Uterus (tissue), 4 donors: ENCODE measurements at places on chromosomes 2 and 18. TPM values are rescaled to one million over a fixed set of nuclear protein-coding genes. Genes with fewer than 3 reads are reported as not detected.

DNA sequence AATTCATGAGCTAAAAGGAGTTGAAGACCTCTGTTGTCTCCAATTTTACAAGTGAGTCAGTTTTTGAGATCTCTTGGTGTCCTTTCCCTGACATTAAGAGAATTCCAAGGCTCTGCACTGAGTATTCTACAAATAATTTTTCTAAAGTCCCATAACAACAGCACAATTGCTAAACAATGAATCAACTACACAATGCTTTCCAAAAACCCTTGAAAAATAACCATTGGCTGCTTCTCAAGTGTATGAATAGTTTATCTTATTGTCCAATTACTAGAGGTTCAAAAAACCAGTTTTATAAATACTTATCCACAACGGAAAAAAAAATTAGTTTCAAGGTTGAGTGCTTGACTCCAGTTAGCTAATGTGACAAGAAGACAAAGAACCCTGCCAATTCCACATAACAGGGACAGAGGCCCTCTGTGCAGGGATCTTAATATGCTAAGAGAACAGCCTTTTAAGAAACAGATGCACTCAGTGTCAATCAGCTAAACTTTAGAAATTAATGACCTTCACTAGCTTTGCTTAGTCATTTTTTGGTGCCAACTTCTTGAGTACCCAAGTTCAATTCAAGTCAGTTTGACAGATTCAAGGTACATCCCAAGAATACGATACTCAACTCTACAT, 266.6 kb upstream of the CYP26B1 start:
- DNase-seq, result no peak

- no peak for DNase-seq
Measured at GRCh38 chr18:78743078-78743477, 236.5 kb upstream of the SALL3 start.

DNA sequence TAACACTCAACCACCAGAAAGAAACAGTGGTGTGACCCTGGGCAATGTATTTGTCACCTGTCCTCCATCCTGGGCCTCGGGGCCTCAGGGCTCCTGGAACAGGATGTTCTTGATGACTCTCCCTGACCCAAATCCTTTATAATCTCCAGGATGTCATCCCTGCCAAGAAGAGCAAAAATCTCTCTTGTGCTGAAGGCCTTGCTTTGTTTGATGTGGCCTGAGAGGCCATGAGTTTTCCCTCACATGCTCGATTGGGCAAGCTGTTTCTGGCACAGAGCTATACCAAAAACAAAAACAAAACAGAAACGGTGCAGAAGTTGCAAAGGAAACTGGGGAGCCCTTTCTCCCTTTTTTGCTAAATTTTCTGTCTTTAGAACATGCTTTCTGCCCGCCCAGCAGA, 35.7 kb upstream of the ST3GAL5 start:
- DNase-seq, result peak; percentile 72

The NT5C1B gene
- not detected for total RNA-seq

The LONRF2 gene
- 44.0 TPM for total RNA-seq

DNA sequence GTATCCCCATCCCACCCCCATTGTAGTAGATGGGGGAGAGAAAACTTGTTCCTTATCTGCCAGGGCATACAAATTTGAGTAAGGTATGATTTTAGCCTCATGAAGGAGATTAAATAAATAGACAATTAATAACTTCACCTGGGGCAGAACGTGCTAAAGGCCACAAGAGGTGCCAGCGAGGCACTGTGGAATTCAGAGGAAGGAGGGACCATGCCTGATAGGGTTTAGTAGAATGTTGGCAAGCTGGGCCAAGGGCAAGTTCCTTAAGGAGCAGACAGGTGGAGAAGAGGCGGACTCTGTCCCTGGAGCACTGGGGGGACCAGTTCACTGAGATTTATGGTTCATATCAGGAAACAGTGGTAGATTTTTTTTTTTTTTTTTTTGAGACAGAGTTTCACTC, 22.5 kb downstream of the STAMBP start:
- no peak for DNase-seq

The NYAP2 gene
- not detected for total RNA-seq

The NEU4 gene
- total RNA-seq, result not detected

DNA sequence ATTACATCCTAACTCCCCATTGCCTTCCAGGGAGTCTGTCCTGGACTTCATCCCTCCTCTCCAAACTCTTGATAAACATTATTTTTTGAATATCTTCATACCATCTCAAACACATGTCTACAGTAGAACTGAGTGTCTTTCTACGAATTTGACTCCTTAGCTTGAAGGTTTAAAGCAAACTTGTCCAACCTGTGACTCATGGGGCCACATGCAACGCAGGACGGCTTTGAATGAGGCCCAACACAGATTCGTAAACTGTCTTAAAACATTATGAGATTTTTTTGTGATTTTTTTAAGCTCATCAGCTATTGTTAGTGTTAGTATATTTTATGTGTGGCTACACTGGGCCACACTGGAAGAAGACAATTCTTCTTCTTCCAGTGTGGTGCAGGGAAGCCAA, 98.1 kb downstream of the PARD3B start:
- DNase-seq, result no peak

DNA sequence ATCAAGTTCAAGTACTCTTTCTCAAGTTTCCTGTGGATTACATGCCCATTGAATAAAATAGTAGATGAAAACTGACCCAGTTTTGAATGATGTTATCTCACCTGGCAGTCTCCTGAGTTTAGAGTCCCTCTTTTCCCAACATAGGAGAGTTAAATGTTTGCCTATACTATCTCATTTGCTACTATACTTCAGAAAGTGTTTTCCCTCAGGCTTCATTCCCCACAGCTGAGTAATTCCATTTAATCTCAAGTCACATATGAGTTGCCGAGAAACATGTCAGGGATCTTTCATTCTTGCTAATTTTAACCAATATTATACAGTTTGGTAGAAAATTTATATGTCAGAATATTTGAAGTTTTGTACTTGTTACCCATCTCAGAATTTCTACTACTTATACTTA, 150.4 kb upstream of the CDH19 start:
- no peak for DNase-seq

GRCh38 chr2:74587664-74588277, 33.3 kb downstream of the DOK1 start:
- peak; percentile 68 for DNase-seq

- DNase-seq, result no peak
Measured at GRCh38 chr2:72037261-72037666, 110.4 kb downstream of the CYP26B1 start.

GRCh38 chr2:240298803-240299709, 136.4 kb upstream of the GPC1 start:
- no peak for DNase-seq

GRCh38 chr2:180291552-180292421, 284.7 kb upstream of the CWC22 start:
- no peak for DNase-seq

The RBMS1 gene
- total RNA-seq, result 112 TPM

DNA sequence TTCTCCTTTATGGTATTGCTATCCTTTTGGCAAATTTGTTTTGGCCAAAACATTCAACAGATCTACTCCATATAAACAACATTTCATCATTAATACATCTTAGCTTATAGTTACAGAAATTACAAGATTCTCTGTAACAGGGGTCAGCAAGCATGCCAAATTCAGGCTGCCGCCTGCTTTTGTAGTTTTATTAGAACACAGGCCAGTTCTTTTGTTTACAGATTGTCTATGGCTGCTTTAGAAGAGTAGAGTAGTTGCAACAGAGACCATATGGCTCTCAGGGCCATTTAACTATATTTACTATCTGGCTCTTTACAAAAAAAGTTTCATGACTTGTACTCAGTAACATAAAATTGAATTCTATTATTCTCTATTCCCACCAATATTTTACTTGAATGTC, 53.9 kb downstream of the LNPK start:
- DNase-seq, result no peak

GRCh38 chr2:197300139-197300538, 10.4 kb downstream of the ANKRD44 start:
- DNase-seq, result no peak

DNA sequence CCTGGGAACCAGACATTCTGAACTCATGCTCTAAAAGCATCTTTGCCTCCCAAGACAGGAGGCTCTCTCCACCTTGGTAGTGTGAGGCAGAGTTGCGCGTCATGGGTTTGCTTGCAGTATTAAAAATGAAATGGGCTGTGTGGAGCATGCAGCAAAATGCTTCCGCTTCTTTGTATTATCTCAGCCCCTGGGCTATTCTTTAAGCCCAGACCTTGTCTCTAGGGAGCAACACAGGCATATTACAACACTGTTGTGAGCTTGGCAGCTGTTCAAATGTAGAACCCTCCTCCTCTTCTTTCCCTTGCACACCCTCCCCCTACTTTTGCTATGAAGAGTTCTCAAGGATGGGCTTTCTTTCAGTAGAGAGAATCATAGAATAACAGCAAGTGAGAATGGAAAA, 185.1 kb upstream of the LHCGR start:
- DNase-seq, result no peak

GRCh38 chr2:157190151-157190550, 67.4 kb upstream of the GALNT5 start:
- DNase-seq, result no peak

The RTN4 gene
- 156 TPM for total RNA-seq

- DNase-seq, result no peak
Measured at GRCh38 chr2:25928668-25929067, 50.4 kb upstream of the ASXL2 start.

GRCh38 chr2:36618381-36618780, 20.4 kb upstream of the FEZ2 start:
- DNase-seq, result no peak

DNA sequence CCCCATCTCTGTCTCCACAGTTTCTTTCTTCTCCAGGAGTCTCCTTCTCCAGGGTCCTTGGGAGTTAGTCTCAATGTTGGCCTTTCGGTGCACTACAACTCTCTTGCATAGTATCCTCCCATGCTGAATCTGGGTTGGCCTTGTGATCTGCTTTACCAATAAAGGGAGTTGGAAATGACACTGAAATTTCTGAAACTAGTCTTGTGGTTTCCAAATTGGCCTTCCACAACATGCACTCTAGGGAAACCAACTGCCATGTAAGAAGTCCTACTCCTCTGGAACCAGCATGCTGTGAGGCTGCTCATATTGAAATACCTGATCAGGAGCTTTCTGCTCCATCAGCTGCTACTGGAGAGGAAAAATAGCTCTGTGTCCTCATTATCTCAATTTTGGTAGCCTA, 9.9 kb upstream of the ABHD3 start:
- DNase-seq, result no peak

The C2orf66 gene
- total RNA-seq, result not detected

DNA sequence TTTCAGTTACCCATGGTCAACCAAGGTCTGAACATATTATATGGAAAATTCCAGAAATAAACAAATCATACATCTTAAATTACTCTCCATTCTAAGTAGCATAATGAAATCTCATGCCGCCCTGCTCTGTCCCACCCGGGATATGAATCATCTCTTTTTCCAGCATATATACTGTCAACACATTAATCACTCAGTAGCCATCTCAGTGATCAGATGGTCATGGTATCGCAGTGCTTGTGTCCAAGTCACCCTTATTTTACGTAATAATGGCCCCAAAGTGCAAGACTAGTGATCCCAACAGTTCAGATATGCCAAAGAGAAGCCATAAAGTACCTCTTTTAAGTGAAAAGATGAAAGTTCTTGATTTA, 43.8 kb downstream of the OSBPL6 start:
- DNase-seq, result no peak

The RAB17 gene
- 4.4 TPM for total RNA-seq
